ENCODE measurements at places on chromosomes 1 and 21. TPM values are rescaled to one million over a fixed set of nuclear protein-coding genes. Genes with fewer than 3 reads are reported as not detected.

LIN28A gene
- total RNA-seq = 0.38 TPM

PDPN gene
- total RNA-seq = 7.3 TPM

DPT gene
- not detected for total RNA-seq

HES5 gene
- total RNA-seq = not detected

SLC26A9 gene
- not detected for total RNA-seq

IGFN1 gene
- total RNA-seq = under 0.01 TPM

SPRR2A gene
- total RNA-seq = not detected

DCST1 gene
- not detected for total RNA-seq

S100A7 gene
- total RNA-seq = not detected

BLZF1 gene
- total RNA-seq = 12.0 TPM

NIBAN1 gene
- 38.4 TPM for total RNA-seq

IGSF5 gene
- 0.89 TPM for total RNA-seq

SMIM1 gene
- 6.4 TPM for total RNA-seq

REN gene
- total RNA-seq = 0.13 TPM

IL19 gene
- not detected for total RNA-seq

RNPEP gene
- total RNA-seq = 107 TPM

NR0B2 gene
- not detected for total RNA-seq

RASAL2 gene
- total RNA-seq = 19.5 TPM

OR2M3 gene
- not detected for total RNA-seq

PCBP3 gene
- 1.5 TPM for total RNA-seq

ATP6V1G3 gene
- total RNA-seq = not detected

GLMP gene
- total RNA-seq = 179 TPM

FMO4 gene
- 1.0 TPM for total RNA-seq

LCE6A gene
- total RNA-seq = not detected

PDE9A gene
- total RNA-seq = not detected

KCNN3 gene
- under 0.01 TPM for total RNA-seq

NECTIN4 gene
- total RNA-seq = under 0.01 TPM

SF3B4 gene
- 23.5 TPM for total RNA-seq

ZBTB7B gene
- 19.1 TPM for total RNA-seq

SDC3 gene
- total RNA-seq = 72.0 TPM

AMPD1 gene
- not detected for total RNA-seq

TMCC2 gene
- 3.0 TPM for total RNA-seq

C1orf115 gene
- 1.1 TPM for total RNA-seq

TTLL10 gene
- not detected for total RNA-seq

NCMAP gene
- under 0.01 TPM for total RNA-seq

TMEM125 gene
- total RNA-seq = 0.33 TPM

LYPLAL1 gene
- total RNA-seq = 10.8 TPM

MAP3K6 gene
- 14.7 TPM for total RNA-seq

DLGAP3 gene
- total RNA-seq = 0.13 TPM

NHLH1 gene
- total RNA-seq = under 0.01 TPM

PLOD1 gene
- total RNA-seq = 170 TPM

PLA2G2F gene
- total RNA-seq = not detected

RGS1 gene
- total RNA-seq = not detected

DNASE2B gene
- not detected for total RNA-seq

OR2L13 gene
- not detected for total RNA-seq

GBP3 gene
- 9.8 TPM for total RNA-seq

RGS4 gene
- total RNA-seq = 272 TPM

WNT3A gene
- not detected for total RNA-seq

OR2T29 gene
- not detected for total RNA-seq

NBL1 gene
- total RNA-seq = 288 TPM

C1orf226 gene
- 2.0 TPM for total RNA-seq

UTS2 gene
- not detected for total RNA-seq
